A549 (cell line): ENCODE measurements at places on chromosomes 11 and 22. TPM values are rescaled to one million over a fixed set of nuclear protein-coding genes. Genes with fewer than 3 reads are reported as not detected.

The FBLN1 gene
- 31.0 to 34.4 TPM (median 32.7 TPM) in 3 replicates for polyA plus RNA-seq

The TOLLIP gene
- polyA plus RNA-seq, result 31.5 to 37.9 TPM (median 33.8 TPM) in 3 replicates

- DNase-seq, result no peak
Measured at GRCh38 chr11:19571906-19572305, 140.7 kb upstream of the NAV2 start.

- no peak for DNase-seq
Measured at GRCh38 chr11:25536289-25536688, 795.6 kb upstream of the ANO3 start.

GRCh38 chr11:130512662-130513061 lies 64.2 kb downstream of the ADAMTS15 start:
- DNase-seq, result no peak

GRCh38 chr11:114057147-114057546 lies 2.4 kb upstream of the ZBTB16 start:
- DNase-seq, result no peak
